Occipital lobe (tissue), 3 donors: ENCODE measurements at places on chromosomes 5 and 9. TPM values are rescaled to one million over a fixed set of nuclear protein-coding genes. Genes with fewer than 3 reads are reported as not detected.

DNA sequence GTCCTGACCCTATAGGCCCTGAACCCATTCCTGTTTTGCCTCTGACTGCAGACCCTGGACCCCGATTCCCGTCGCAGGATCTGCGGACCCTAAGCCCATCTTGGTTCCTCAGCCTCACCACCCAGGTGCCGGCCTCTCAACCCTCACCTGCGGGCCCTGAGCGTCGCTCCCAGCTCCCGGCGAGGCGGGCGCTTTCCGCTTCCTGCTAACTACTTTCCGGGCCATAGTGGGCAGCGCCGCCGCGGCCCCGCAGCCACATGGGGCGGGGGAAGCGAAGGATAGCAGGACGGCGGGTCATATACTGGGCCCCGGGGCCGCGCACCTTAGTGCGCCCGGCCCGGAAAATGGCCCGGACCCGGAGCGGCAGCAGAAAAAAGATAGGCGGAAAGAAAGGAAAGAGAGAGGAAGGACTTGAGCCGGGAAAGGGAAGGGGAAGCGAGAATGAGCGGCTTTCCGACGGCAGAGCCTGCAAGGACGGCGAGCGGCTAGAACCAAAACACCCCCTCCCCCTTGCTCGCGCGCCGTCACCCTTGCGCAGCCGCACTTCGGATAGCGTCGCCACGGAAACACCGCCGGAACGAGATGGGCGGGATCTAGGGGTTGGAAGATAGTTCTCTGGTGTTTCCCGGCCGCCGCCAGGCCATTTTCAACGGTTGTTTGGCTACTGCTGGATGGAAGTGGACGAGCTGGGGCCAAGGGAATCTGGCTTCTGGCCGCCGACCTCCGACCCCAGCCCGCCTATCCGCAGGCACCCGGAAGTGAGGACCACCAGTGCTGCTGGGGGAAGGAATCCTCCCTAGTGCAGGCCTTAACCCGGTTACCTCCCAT, at the start of gene DCAF12:
Gene DCAF12, minus strand, starts transcription at position 492 of the 828 bp plus-strand sequence. Its CDS starts 267 bp downstream, at position 225.
- peak; percentile 85 for DNase-seq

- DNase-seq: no peak
Measured at GRCh38 chr9:16258708-16259107, 611.8 kb downstream of the BNC2 start.

DNA sequence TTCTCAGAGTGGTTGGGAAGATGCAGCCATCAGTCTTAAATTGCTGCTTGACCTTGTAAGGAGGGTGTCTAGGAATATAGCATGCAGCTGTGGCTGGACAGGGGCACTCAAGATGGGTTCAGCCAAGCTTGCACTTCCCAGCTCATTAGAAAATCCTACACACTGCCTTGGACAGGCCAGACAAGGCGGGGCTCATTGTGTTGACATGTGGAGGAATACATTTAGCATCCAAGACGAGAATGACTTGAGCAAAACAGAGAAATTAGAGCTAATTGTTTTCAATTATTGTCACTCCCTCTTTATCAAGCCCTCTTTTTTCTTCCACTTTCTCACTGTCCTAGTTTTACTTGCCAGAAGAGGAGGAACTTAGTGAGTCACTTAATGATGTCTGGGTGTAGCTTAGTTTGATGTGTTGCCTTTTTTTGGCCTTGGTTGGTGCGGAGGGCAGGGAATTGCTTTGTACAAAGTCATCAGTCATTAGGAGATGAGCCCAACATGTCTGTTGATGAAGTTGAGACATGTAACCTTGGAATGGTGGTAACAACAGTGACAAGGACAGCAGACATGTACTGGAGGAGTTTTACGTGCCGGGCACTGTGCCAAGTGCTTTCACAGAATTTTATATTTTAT, 1219.3 kb upstream of the WWC1 start:
- DNase-seq: no peak

- DNase-seq: no peak
Measured at GRCh38 chr5:65825408-65826328, 100.7 kb upstream of the ERBIN start.

MINAR2 gene
- total RNA-seq: not detected

OTULINL gene
- 32.6 TPM for total RNA-seq

SPTAN1 gene
- 914 TPM for total RNA-seq

PDE6A gene
- total RNA-seq: not detected

CCL27 gene
- total RNA-seq: 0.31 TPM

TXNDC8 gene
- not detected for total RNA-seq
